Stimulated activated CD4-positive, alpha-beta T cell treated with anti-CD3 and anti-CD28 coated beads, TNF-alpha, amount 100 ng/mL, for 1 hour (primary cell): ENCODE measurements at places on chromosomes 5 and 9.

DNA sequence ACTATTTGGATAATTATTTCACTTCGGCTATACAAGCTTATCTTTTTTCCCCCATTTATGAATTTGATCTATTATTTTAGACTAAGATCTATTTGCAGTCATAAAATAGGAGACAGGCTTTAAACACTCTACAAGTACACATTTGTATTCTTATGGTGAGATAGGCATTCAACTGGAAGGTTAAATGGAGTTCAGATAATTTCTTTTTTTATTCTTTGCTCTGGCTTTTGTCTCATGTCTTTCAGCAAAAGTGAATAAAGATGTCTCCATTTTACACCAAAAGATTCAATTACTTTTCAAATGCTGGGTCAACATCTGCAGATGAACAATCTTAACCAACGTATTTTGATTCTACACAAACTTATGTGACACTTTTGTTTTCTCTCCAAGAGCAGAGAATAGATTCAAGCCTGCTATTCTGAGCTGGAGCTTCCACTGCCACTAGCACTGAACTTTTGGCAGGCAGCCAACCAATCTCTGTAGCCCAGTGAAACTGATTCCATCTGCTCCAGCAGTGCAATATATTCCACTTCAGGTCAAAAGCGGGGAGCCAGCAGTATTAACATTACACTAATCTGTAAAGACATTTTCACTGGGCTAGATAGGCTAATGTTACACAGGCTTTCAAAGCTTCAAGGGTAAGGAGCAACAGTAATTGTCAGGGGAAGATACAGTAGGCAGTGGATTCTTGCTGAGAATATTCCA is 452.0 kb upstream of the ZNF608 start:
- DNase-seq: no peak

GRCh38 chr5:58071566-58071965 is 388.3 kb downstream of the PLK2 start:
- DNase-seq: no peak

DNA sequence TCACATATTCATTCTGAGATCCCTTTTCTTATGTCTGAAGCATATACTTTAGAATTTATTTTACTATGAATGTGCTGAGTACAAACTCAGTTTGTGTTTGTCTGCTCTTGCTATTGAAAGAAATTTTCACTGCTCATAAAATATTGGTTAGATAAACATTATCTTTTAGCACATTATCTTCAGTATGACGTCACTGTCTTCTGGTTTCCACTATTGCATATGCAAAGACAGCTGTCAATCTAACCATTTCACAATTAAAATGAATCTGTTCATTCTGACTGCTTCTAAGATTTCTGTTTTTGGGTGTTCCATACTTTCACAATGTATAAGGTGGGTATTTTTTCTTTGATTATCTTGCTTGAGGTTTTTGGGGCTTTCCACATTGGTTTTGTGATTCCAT is 526.2 kb upstream of the CDH6 start:
- no peak for DNase-seq

DNA sequence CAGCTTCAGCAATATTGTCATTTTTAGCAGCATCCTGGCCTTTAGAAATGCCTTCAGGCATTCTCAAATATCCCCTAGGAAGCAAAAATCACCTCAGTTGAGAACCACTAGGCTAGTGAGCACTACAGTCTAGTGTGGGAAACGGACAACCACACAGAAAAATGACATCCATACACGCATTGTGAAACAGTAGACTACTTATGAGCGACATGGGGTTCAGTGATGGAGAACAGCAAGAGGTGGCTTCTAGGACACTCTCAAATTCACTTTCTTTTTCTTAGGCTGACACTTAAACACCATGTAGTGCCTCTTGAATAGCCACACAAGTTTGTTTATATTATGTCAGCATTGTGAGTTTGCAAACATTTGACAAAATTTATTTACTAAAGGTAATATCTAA is 203.0 kb downstream of the KDM4C start:
- no peak for DNase-seq

DNA sequence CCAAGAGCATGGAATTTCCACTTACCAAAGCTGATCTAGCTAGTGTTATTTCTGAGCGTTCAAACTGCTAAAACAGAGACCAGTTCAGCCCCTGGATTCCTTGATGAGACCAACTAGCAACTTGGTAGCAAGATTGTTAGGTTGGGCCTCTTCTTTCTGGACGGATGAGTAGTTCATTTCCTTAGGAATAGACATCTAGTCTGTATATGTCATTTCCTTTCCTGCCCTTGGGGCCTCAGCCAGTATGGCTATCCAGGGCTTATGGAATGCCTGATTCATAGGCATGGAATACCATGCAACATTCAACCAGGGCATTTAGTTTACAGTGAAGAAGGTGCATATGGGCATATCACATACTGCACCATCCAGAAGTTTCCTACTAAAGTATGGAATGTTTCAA is 14.5 kb upstream of the LPAR1 start:
- no peak for DNase-seq

GRCh38 chr9:89605465-89606048 is 745 bp downstream of the GADD45G start:
- no peak for DNase-seq

DNA sequence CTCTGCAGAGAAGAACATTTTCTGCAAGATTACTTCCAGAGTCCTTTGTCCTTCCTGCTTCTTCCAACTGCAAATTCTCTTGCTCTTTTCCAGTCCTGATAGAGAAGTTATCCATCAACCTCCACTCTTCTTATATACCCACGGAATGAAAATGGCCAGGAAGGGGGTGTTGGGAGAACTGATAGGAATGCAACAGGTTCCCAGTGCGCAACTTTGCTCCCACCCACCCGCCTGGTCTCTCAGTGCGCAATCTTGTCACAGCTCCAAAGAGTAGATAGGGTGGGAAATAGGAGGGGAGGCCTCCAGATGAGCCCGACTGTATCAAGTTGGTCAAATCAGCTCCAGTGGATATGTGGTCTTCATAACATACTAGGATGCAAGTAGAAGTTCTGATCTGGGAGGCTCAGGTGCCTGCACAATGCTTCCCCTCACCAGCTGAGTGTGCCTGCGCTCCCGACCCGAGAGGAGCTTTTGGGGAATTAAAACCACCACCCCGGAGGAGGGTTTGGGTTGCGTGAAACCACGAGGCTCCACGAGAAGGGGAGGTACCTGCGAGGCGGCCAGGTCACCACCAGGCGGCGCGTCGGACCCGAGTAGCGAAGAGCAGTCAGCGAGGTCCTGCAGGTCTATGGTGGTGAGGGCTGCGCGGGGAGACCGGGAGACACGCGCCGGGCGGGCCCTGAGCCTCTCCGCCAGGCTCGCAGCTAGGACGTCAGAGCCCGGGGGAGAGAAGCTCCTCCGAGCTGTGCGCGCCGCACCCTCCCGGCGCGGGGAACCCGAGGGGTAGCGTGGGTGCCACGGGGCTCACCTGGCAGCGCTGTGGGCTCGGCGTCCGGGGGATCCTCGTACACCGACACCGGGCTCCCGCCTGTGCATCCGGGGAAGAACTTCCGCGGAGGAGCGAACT is 835 bp downstream of the MCIDAS start:
- DNase-seq: no peak

- DNase-seq: no peak
Observed at GRCh38 chr9:132054024-132054423, 25.6 kb downstream of the MED27 start.

DNA sequence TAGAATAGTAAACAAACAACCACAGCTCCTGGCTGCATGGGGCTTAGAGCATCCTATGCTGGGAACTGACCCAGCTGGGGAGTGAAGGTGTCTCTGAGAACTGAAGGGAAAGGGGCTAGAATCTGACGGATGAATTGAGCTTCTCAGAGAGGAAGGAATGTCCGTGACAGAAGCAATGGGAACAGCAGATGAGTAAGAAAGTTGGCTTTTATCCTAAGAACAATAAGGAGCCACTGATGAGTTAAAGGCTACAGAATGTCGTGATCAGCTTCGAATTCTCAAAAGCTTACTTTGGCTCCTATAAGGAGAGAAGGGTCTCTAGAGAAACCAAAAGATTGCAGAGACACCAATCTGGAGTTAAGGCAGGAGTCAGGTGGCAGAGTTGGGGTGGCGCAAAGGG is 52.6 kb downstream of the EBF1 start:
- no peak for DNase-seq

- DNase-seq: no peak
Observed at GRCh38 chr9:108874058-108874788, 12.2 kb downstream of the ACTL7A start.

DNA sequence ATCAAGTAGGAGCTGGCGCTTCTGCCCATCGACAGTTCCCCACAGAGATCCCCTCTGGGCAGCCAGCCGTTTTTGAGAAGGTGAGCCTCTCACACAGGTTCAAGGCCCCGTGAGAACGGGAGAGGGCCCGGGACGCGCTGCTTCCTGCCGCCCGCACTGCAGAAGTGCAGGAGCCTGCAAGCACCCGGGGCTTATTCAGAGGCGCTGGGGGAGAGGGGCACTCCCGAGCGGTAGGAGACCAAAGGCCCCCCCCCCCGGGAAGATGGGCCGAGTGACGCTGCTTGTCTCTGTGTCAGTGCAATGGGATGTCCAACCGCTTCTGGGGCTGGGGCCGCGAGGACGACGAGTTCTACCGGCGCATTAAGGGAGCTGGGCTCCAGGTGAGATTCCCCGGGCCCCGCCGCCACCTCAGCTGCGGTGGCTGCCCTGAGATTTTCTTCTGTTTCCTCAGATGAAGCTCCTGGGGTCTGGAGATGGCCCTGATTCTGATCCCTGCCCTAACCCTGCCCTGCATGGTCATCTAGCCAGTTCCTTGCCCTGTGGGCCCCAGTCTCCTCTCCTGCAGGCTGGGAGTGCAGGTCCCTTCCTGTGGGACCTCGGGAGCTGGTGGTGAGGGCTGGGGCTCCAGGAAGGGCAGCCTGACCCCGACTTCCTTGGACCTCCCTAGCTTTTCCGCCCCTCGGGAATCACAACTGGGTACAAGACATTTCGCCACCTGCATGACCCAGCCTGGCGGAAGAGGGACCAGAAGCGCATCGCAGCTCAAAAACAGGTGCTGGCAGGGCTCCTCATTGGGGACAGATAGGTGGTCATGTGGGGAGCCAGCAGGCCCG is 8.5 kb downstream of the B4GALT7 start:
- DNase-seq: no peak

- DNase-seq: no peak
Observed at GRCh38 chr9:109100543-109101201, 19.1 kb downstream of the TMEM245 start.

DNA sequence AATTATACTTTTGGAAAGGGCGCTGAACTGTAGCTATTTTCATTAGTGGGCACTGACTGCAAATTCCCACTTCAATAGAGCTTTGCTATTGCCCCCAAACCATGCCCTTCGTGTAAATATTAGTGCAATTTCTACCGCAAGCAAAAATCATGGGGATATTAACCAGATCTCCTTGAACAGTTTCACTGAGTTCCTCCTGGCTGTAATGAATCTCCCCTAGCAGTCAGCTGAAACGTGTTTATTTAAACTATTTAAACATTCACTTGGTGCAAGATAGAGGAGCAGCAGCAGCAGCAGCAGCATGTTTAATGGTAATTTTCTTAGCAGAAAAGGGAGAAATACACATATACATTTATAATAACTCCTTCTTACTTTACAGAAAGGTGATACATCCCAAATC is 54.4 kb downstream of the ARRDC3 start:
- DNase-seq: no peak

GRCh38 chr9:136044207-136044970 is 50.7 kb downstream of the NACC2 start:
- DNase-seq: no peak

- no peak for DNase-seq
Observed at GRCh38 chr9:90062982-90063381, 458.2 kb downstream of the GADD45G start.

DNA sequence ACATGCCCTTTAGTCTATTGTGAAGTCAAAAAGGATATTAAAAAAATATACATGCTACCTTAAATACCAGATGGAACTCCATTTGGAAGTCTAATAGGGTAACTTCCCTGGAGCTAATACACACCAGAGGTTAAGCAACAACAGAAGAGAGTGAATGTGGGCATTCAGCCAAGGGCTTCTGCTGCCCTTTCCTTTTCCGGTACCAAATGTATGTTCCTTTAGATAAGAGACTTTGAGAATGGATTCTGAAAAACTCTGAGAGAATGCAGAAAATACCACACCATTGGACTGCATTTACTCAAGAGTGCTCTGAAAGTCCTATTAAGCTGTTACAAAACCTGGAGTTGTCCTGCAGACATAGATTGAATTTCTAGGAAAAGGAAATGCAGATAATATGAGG is 23.8 kb upstream of the TRPM3 start:
- no peak for DNase-seq

DNA sequence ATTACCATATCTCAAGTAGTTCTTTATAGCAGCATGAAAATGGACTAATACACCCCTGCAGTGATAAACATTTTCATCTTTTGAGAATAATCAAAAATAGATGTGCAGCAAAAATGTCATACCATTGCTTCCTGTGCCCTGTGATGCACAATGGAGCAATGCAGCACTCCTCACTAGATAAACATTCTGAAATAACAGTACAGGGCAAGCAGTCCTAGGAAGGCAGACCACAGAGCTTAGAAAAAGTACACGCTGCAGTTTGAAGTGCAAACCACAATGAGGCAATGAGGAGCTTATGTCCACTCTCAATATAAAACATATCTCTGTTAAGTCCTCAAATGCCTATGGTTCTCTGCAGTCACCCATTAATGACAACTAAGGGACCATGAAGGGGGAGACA is 367.6 kb downstream of the PDE4D start:
- DNase-seq: no peak

- DNase-seq: no peak
Observed at GRCh38 chr9:69386651-69387050, 61.6 kb downstream of the ENTREP1 start.

DNA sequence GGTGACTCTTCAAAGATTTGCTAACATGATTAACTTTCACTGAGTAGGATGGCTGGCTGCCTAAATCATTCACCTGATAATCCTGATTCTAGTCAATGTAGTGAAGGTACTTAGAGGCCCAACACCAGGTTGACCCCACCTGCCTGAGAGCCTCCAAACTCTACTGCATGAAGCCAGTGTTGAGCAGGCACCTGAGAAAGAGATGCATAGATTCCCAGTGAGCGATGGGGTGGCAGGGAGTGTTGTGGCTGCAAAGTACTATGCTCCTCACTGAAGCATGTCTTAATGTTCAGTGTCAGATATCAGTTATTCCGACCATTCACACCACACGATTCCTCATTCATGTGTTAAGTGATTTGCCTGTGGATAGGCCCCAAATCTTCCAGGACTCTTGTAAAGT is 804.4 kb downstream of the TLE4 start:
- DNase-seq: no peak

DNA sequence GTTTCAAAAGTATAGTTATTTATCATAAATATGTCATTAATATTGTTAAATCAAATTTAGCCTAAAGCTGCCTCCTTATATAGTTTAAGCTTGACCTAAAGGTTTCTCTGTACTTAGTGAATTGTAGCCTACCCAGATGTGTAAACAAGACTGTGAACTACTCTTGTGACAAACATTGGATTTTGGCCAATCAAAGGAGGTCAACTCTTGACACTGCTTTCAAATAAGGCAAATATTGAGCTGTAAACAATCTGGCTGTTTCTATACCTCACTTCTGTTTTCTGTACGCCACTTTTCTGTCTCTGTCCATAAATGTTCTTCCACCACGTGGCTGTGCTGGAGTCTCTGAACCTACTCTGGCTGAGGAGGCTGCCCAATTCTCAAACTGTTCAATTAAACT is 51.2 kb downstream of the FXN start:
- DNase-seq: no peak
